ENCODE measurements at places on chromosomes 1 and 21.

GRCh38 chr1:30120245-30121000 is 603.0 kb downstream of the MATN1 start:
- no peak for DNase-seq

GRCh38 chr1:67053535-67053784 is 488 bp downstream of the SLC35D1 start:
- DNase-seq = no peak

DNA sequence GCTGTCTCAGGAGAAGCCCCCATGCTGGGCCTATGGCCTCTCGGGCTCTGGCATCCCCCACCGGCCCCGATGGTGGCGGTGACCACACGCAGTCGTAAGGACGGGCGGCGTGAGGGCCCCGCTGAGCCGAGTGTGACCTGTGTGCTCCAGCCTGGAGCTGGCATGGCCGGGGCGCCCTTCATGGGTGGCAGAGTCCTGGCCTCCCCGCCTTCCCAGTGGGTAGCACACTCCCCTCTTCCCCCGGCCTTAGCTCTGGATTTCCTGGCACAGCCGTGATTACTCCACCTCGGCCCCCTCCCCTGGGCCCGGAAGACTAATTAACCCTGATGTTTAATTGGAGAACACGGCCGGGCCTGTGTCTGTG is 44.6 kb downstream of the SLX9 start:
- DNase-seq = no peak

DNA sequence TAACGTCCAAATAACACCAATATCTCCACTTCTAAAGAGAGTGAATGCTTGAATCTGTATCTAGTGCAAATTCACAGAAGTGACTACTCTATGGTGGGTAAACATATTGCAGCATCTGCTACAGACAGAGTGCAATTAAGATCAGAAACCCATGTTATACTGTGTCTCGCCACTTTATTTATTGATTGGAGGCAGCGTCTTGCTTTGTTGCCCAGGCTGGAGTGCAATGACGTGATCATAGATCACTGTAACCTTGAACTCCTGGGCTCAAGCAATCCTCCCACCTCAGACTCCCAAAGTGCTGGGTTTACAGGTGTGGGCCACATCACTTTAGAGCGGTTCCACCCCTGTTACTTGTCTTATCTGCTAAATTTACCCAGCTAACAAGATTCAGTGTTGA is 57.0 kb downstream of the HLCS start:
- no peak for DNase-seq

DNA sequence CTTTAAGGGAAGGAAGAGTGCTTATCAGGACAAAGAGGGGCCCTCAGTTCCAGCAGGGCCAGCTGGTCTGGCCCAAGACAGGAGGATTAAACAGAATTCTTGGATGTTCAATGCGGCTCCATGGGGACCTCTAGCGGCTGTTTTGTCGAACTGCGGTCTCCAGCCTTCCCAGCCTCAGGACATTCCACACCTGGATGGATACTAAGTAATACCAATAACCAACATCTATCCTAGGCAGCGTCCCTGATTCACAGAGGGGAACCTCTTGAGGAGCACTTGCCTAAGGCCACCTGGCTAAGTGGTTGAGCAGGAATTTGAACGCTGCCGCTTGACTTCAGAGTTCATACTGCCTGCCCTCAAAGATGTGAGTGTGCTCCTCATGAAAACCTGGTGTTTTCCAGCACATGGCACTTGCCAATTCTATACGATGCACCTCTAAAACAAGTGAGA is 15.5 kb upstream of the CD247 start:
- DNase-seq = peak; percentile 83

DNA sequence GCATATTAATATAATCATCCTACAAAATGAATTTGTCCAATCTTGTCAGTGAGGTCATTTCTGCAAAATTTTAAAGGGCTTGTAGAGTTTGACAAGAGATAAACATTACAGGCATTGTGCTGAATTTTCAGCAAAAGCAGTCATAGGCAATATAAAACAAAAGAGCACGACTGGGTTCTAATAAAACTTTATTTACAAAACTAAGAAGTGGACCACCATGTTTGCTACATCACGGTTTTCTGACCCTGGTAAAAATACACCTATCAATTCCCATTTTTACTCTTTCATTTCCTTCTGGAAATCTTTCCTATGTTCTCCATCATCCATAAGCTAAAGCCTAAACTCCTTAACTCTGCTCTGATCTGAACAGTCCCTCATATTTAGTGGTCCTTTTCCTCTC is 229.8 kb upstream of the SGIP1 start:
- no peak for DNase-seq

GRCh38 chr1:6585081-6585722 is 5.4 kb downstream of the ZBTB48 start:
- no peak for DNase-seq

DNA sequence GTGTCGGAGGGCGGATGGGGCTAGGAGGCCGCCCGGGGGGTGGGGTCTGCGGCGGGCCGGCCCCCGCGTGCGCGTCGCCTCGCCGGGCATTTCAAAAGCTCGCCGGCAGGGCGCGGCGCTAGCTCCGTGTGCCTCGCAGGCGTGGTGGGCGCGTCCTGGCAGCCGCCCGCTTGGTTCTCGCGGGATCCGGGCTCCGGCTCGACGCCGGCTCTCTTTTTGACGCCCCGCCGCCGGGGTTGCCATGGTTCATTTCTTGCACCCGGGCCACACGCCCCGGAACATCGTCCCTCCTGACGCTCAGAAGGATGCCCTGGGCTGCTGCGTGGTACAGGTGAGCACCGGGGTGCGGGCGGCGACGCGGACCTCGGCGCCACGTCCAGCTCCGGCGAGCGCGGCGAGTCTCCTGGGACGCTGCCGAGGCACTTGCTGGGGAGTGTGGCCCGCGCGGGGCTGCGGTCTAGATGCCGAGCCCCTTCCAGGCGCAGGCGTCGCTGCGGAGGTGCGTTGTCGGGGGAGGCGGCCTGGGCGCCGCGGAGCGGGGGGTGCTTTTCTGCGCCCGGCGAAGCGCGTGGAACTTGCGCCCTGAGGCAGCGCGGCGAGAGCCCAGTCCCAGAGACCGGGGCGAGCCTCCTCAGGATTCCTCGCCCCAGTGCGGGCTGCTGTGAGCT is at the start of gene ZYG11A:
Gene ZYG11A (plus strand): TSS at position 118 of the 668 bp plus-strand sequence. CDS start 124 bp downstream, at position 242.
- DNase-seq = peak; percentile 3

DNA sequence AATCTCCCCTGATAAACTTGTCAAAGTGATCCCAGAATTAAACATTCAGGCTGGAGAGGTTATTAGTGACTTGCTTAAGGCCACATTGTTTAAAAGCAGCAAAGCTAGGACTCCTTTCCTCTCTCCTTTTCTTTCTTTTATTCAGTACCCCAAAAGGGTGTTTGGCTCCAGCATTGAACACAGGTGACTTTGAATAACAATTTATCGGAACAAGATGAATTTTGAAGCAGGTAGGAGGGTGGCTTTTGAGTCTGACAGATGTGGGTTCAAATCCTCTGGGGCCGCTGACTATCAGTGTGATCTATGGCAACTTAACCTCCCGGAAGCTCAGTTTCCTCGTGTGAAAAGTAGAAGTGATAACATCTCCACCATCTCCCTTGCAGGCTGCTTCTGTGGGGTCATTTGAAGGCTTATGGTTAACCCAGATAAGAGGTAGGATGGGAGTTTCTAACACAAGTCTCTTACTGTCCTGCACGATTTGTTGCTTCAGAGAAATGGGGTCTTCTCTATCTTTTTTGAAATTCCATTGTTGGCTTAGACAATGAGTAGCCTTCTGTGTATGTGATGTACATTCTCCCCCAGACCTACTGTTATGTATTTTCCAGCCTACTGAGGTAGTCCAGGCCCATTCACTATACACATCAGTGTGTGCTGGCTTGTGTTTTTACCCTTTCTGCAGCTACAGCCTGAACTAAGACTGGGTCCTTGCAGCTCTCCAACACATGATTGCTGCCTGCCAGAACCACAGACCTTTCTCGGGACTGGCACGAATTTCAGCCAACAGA is 29.0 kb downstream of the JUN start:
- no peak for DNase-seq

- no peak for DNase-seq
Measured at GRCh38 chr1:221812905-221813597, 71.2 kb upstream of the DUSP10 start.

DNA sequence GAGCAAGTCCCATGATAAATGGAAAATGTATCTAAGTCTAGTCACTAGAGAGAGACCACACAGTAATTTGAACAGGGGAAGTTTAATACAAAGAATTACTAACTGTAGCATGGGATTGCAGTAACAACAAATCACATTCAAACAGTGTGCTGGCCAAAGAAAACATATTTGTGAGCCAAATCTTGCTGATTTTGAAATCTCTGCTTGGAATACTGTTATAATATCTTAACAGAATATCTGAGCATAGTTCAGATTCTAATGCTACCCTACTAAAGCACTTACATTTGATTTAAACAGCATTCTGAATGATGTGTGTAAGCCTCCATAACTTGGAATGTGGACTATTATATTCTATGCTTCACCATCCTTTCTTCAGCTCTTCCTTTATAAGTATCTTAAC is 270.0 kb upstream of the BRINP3 start:
- DNase-seq = no peak

DNA sequence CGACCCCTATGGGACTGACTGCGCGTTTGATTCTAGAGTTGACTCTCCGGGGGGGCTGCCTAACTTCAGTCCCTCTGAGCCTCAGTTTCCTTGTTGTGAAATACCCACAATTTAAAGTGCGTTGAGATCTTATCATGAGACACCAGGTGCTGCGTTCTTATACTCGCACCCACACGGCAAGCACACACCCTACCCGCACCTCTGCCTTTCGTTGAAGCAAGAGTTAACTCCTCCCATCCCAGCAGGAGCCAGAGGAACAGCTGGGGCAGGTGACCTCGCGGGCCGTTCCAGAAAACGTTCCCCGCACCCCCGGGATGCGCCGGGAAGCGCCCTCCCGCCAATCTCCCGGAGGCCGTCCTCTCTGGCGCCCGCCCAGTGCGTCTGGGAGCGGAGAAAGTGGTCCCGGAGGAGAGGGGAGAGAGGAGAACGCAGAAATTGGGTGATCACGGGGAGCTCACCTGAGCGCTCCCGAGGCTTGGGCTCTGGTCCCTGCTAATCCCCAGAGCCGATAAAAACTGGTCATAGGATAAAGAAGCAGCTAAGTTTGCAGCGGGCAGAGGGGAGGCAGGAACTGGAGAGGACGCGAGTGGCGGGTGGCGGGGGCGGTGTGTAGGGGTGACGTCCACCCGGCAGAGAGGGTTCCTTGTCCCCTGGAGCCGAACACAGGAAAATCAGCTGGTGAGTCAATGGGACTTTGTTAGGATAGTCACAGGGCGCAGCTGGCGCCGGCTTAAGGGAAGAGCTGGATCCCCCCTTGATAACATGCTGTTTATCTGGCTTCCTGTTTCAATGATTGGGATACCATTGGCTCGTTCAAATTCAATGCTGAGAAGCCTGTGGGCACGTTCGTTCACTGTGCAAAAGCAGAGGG is 869 bp downstream of the NAV1 start:
- DNase-seq = no peak

- no peak for DNase-seq
Measured at GRCh38 chr1:15500184-15501178, 23.5 kb downstream of the CASP9 start.

GRCh38 chr1:54335755-54336108 is 70.5 kb downstream of the SSBP3 start:
- no peak for DNase-seq

GRCh38 chr1:206502403-206502802 is 4.9 kb upstream of the RASSF5 start:
- DNase-seq = no peak

DNA sequence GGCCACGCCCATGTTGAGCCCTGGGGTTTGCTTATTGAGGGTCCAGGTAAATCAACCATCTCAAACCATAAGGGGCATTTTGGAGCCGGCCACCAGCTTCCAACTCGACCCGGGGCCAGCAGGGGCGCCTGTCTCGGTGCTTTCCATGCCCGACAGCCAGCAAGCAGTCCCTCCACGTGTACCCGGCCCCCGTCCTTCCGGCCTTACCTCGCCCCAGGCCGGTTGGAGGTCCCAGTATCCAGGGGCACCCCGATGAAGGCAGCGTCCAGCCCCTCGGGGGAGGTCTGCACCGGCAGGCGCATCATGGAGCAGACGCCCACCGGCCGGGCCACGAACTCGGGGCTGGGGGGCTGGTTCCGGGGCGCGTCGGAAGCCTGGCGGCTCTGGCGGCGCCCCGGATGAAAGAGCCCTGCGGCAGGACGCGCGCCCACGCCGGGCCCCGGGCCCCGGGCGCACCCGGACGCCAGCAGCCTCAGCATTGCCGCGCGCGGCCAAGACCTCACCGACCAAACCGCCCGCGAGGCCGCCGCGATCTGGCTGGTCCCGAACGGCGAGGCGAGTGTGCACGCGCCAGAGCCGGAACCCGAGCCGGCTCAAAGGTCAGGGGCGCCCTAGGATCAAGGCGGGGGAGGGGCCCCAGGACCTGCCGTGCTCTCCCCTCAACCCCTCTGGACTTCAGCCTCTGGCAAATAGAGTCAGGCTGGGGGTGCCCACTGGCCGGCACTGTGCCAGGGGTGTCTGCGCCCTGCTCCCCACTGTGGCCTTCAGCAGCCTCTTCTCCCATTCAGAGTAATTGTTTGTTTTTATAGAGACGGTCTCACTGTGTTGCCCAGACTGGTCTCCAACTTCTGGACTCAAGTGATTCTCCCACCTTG is at the start of gene AGMAT:
Gene AGMAT (minus strand): TSS at position 563 of the 875 bp plus-strand sequence. CDS start 84 bp downstream, at position 479.
- DNase-seq = no peak

GRCh38 chr21:17828223-17828622 is 9.1 kb upstream of the C21orf91 start:
- no peak for DNase-seq

DNA sequence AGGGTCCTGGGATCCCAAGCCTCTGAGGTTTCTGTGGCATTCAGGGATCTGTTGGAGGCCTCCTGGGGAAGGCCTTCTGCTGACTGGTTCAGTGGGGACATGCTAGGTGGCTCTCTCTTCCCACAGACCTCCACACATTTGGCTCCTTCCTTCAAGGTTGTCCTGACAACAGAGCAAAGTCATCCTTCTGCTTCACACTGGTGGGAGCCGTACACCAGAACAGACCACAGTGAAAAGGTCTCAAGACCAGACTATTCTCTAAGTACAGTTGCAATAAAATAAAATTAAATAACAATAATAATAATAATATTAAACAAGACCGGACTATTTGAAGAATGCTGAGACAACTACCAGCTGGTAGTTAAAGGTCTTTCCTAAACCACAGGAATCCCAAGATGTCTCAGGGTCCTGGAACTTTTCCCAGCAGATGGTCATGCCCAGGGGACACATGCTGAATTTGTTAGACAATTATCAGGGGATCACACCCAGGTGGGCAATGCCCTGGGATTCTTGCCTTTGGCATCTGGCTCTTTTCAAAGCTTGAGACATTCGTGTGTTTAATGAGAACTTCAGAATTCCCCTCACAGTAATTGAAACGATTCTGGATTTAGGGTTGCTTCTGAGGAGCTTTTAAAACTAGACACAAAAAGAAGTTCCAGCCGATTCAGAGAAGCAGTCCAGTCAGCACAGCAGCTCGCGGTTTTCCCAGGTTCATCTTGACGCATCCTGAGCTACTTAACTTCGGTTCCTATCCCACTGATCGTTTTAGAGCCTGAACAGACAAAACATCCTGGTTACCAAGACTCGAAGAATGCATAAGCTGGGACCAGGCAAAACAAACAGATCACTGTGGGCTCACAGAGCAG is 22.9 kb downstream of the HTR1D start:
- DNase-seq = no peak

DNA sequence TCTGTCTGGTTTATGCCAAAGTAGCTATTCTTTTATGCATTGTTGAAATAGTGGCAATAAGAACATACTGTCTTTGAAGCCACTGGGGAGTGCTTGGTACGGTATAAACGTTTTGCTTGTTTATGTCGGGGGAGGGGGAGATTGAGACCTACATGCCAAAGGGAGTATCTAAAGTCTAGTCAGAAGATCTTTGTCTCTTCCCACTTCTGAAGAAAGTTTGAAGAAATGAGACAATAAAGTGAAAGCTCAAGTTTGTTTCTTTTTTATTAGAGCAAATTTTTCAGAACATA is 6.8 kb downstream of the AKIRIN1 start:
- no peak for DNase-seq
